ENCODE measurements at places on chromosomes 2 and 18.

DNA sequence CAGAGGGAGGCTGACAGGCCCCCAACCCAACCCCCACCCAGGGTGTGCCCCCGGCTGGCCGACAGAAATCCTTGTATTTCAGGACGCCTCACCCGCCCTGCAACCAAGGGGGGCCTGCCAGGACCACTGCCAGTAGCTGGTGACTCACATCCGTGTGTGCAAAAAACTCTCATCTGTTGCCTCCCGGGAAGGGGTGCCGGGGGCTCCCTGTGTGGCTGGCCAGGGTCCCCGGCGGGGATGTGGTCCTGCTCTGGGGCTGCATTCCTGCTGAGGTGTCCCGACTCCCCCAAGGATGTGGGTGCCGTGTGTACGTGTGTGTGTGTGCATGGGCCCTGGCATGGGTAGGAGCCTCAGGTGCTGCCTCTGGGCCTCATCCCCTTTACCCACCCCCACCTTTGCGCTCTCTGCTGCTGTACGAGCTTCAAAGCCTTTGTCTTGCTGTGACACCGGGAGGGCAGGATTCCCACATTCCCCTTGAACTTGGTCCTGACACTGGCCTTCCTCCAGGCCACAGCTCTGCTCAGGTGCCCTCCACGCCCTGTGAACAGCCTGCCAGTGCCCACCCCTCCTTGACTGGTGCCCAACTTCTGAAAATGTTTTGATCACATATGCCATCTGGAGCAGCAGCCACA lies 226.3 kb upstream of the HDAC4 start:
- DNase-seq: no peak

GRCh38 chr2:28267282-28267681 lies 125.4 kb upstream of the FOSL2 start:
- no peak for DNase-seq

GRCh38 chr18:50528806-50529205 lies 31.1 kb upstream of the MAPK4 start:
- no peak for DNase-seq

- DNase-seq: no peak
Observed at GRCh38 chr18:4639628-4640310, 184.7 kb upstream of the DLGAP1 start.

DNA sequence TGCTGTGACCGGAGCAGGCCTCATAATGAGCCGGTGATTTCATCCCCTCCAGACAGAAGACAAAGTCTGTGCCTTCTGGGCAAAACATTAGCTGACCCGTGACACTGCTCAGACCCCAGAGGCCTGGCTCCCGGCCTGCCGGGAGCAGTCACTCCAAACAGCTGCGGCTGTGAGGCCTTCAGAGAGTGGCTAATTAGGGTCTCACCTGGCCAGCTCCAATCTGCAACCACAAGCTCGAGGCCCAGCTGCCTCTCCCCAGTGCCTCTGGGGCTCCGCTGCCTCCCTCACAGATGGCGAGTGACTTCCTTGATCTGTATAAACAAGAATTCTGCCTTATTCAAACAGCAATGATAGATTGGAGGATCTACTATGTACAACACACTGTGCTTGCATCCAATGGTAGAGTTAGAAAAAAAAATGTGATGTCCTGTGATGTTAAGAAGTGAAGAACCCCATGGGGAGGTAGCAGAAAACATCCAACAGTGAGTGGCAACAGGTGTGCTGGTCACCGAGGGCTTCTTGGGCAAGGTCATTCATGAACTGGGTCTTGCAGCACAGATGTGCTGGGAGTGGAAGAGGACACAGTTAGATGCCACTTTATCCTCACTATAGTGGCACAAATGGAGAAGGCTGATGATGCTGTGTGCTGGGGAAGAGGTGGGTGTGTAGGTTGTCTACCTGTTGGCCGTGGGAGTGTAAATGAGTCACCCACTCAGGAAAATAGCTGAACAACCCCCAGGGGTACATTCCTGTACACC lies 98.2 kb upstream of the ASAP2 start:
- no peak for DNase-seq

- DNase-seq: peak; percentile 31
Observed at GRCh38 chr2:174486563-174487107, at the start of gene GPR155. TSS of gene GPR155 (minus strand) at chr2:174487029. CDS start at chr2:174481956, 5,073 bp downstream.

DNA sequence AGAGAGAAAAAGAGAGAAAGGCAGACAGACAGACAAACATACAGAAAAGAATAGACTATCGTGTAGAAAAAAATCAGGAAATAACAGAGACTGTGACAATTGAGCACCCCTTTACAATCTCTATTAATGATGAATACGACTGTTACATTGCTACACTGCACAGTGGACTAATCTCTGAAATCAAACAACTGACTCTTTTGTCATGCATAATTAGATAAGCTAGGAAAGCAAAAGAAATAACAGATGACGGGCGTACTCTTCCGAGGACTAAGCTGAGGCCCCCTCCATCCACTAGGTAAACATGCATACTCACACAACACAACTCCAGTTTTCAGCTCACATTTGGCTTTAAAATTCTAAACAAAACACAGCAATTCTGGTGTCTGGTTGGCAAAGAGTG lies 267.0 kb downstream of the NOL4 start:
- DNase-seq: no peak

DNA sequence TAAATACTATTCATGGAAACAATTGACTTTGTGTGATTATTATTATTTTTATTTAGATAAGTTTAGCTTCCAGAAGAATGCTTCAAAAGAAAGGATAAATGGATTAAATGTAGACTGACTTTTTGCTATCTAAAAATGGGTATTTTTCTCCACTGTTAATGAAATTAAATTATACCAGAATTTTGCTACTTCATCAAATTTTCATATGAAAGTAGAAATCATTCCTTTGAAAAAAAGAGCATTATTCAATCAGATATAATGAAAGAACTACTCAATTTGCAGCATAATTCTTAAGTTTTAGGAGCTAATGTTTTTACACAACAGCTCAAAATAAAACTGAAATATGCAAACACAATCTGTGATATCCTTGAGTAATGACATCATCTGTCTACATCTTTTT lies 1424.6 kb downstream of the DPP10 start:
- no peak for DNase-seq

DNA sequence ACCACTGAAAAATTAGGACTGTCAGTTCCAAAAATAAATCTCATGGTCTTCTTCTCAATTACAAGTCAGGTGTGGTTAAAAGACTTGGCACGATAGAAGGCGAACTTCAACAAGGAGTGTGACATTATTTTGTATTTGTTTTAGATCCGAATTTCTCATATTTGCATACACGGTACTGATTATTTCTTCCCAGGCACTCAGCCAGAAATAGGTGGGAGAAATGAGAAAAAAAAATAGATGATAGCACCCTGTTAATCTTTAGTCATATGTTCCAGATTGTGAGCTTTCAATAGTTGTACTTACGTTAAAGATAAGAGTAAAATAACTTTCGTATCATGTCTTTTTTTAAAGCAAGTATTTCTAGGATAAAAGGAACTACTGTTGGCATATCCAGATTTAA lies 106.1 kb downstream of the DTNA start:
- no peak for DNase-seq

- no peak for DNase-seq
Observed at GRCh38 chr18:3526421-3527354, 76.7 kb downstream of the TGIF1 start.

- DNase-seq: no peak
Observed at GRCh38 chr2:39532933-39533332, 95.8 kb upstream of the MAP4K3 start.

DNA sequence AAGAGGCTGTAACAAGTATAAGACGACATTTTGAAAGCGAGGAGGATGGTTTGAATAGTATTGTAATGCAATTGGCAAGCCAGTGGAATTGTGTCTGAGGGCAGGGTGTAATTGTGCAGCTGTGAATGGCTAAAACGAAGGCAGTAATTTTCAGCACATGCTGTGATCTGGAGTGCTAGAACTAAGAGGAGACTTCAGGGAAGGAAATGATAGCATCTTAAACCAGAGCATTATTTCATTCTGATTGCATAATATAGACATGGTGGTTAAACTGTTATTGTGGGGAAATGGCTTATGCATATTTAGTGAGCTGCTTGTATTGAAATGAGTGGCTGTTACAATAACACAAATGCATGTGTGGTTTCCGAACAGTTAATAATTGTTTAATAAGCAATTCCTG lies 36.3 kb downstream of the THSD7B start:
- DNase-seq: no peak

DNA sequence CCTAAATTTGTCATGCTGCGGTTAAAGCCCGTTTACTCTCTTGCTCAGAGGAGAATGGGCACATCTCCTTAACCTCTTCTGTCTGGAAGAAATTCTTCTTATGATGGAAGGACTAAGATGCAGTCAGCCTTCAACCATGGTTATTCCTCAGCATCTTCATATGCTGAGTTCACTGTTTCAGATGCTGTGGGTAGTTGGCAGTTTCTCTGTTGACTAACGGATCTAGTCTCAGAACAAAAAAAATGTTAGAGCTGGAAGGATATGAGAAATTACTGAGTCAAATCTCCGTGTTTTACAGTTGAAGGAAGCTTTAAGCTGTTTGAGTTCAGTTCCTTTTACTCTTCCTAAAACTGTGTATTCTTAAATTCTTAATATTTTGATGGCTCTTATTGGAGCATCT lies 43.6 kb upstream of the PGAP1 start:
- no peak for DNase-seq

- no peak for DNase-seq
Observed at GRCh38 chr18:36348971-36349417, 51.5 kb downstream of the FHOD3 start.

- no peak for DNase-seq
Observed at GRCh38 chr2:127576433-127577207, 41.1 kb downstream of the MYO7B start.

- no peak for DNase-seq
Observed at GRCh38 chr2:160387558-160388262, 105.9 kb downstream of the RBMS1 start.

- no peak for DNase-seq
Observed at GRCh38 chr2:121454549-121455090, 76.1 kb upstream of the RNU4ATAC start.

DNA sequence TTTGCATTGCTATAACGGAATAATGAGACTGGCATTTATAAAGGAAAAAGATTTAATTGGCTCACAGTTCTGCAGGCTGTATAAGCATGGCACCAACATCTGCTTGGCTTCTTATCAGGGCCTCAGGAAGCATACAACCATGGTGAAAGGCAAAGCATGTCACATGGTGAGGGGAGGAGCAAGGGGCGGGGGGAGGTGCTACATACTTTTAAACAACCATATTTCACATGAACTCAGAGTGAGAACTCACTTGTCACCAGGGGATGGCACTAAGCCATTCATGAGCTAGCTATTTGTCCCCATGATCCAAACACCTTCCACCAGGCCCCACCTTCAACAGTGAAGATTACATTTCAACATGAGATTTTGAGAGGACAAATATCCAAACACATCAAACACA lies 188.7 kb downstream of the MBD5 start:
- no peak for DNase-seq

DNA sequence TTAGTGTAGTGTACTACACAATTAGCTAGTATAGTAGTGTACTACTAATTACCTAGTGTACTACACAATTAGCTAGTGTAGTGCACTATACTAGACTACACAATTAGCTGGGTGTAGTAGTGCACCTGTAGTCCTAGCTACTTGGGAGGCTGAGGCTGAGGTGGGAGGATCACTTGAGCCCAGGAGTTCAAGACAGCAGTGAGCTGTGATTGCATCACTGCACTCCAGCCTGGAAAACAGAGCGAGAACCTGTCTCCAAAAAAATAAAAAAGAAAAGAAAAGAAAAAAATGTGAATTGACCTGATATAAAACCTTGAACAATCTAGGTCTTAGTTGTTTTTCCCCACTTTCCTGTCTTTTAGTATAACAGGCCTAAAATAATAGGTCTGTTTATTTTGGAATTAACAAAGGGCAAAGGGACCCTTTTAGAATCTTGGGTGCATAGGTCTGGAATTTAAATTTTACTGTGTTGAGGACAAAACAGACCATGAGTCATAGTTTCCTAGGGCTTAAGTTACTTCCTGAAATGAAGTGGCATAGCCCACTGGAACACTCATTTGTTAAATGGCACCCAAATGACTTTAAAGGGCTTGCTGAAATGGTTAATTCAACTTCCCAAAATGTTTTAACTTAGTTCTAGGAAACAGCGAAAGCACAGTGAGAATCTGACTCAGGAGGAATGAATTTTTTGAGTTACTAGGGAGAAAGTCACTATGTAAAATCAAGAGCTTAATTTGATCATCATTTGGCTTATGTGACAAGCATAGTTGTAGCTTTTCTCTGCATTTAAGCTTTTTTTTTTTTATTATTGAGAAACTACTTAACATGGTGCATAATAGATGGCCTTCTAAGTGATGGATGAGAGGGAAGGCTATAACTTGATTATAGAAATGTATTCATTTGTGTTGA lies 50.7 kb upstream of the ARL5A start:
- DNase-seq: no peak

DNA sequence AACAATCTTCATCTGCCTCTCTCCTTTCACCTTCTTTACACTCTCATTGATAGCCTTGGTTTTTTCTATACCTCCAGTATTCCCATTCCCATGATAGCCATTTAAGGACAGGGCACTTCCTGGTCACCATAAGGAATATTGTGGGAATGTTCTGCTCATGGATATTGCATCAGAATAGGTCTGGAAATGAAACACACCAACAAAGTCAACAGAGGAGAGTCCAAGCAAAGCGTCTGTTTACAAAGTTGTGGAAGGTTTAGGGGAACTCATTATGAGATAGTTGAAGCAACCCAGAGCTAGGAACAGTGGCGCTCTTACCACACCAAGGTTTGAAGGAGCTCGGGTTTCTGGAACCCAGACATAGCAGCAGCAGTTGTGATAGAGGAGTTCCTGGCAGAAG lies 150.3 kb upstream of the TNP1 start:
- no peak for DNase-seq

Data from esophagus squamous epithelium (tissue), 5 donors.